Stimulated activated CD4-positive, alpha-beta T cell treated with anti-CD3 and anti-CD28 coated beads, Interleukin-1b, Interleukin-23, amount 100 ng/mL, for 4 hours (primary cell): ENCODE measurements at places on chromosomes 4 and X.

DNA sequence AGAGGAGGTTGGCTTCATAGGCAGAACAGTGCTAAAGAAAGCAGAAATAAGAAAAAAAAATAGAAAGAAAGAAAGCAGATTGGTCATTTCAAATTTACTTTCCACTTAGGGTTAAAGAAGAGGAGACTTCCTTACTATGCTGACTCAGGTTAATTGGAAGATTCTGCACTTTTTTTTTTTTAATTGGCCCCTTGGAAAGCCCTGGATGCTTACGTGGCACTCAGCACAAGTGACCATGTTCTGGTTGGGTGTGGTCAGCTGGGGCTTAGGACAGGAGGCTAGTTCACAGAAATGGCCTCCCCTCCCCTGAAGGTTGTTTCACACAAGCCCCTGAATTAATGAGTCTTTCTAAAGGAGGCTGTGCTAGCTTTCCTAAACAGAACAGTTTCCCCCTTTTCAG is 14.5 kb downstream of the MAGEA9B start:
- no peak for DNase-seq

DNA sequence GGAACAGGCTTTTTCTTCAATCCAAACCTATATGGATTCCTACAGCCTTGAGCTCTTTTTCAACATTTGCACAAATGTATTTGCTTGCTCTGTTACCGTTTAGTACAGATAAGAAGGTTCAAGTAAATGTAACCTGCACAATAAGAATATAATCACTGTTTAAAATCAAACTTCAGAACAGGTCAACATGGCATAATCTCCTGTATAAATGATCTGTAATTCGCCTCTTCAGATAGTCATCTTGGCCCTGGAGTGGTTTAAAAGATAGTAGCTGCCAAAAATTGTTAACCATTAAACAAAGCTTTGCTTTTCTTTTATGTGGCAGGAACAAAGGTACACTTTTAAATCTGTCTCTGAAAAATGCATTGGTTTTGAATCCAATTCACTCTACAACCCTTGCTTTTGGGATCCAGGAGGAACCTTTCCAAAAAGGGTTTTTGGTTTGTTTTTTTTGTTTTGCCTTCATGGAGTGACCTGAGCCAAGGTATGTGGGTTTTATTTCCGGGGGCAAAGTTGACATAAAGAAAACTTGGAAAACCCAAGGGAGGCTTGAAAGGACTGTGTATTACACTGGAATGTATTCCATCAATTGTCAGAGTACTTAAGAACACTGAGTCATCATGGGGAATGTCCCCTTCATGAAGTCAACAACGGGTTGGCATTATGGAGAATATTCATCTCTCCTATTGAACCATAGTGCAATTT is 210.4 kb upstream of the HCCS start:
- DNase-seq: no peak

- DNase-seq: no peak
Measured at GRCh38 chr4:138833974-138834373, 181.6 kb upstream of the NOCT start.

DNA sequence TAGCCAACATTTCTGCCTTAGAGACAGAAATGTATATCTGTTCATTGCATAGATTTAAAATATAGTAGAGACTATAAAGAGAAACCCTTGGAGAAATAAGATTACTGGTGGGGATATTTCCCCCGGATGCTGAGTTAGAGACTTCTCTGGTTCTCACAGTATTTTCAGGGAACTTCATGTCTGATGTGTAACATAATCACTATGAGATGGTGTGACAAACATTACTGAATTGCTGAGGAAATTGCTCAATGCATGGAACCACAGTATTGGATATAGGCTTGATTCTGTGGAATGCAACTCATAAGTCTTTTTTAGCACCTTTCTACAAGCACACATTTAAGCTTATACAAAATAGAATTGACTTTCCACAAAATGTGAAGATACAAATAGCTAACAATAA is 152.7 kb downstream of the SOWAHB start:
- DNase-seq: no peak

DNA sequence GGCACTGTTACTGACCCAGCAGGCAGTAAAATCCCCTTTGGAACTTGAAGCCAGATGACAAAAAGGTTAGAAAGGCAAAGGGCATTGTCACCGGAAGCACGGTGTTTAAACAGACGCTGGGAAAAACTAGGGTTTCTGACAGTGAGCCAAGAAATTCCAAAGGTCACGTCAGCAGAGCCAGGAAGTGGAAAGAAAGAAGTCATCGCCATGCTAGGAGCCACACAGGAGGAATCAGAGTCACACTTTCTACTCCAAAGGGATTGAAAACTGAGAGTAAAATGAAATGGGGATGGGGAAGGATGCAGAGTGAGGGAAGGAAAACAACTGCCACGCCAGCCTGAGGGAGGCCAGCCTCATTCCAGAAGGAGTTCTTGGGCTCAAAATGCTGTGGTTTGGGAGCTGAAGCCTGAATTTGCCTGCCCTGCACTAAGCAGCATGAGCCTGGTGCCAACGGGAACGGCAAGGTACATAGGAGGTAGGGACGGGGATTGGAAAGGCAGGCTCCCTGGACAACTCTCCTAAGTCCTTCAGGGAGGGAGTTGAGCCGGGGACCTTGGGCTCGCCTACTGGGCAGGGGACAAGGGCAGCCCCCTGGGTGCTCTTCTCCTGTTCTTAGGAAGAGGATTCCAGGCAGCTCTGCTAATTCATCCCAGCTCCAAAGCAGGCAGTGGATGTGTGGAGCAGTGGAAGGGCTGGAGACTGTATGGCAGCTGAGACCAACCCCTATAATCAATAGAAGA is 66.8 kb downstream of the SOWAHB start:
- DNase-seq: no peak

DNA sequence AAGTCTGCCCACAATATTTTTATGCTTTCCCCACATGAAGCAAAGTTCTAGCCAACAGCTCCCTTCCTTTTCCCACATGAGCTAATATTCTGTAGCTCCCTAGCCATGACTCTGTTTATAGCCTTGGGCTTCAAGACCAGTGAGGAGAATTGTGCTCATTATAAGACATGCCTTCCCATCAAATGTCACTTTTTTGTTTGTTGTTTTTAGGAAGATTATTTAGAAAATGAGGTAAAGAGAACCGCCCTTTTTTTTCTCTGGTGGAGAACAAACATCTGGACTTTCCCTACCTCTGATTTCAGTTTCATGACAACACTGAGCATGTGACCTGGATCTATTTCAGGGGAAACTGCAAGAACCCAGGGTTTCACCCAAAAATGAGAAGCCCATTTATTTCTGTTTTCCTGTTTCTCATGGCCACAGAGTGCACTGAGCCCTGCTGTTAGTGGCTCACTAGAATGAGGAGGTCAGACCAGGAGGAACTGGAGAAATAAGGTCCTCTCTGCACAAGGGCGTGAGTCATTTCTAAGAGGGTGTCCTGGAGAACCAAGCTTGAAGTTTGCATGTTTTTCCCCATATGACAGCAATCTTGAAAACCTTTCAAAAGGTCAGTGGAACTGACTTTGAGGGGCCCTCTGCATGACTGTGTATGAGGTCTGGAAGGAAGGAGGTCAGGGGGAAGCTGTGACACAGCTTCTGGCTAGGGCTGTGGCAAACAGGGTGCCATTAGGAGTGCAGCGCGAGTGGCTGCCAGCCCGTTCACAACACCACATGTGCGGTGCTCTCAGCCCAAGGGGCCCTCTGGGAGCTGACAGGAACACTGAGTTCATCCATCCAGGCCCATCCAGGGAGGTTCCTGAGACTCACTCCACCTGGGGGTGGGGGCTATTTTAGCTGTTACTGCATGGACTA is 55.2 kb downstream of the CHST7 start:
- no peak for DNase-seq
